Fibroblast of pulmonary artery (primary cell): ENCODE measurements at places on chromosomes 3 and 15.

- DNase-seq = no peak
These were observed 1135.1 kb downstream of the TUSC7 start for GRCh38 chr3:117844676-117845075.

DNA sequence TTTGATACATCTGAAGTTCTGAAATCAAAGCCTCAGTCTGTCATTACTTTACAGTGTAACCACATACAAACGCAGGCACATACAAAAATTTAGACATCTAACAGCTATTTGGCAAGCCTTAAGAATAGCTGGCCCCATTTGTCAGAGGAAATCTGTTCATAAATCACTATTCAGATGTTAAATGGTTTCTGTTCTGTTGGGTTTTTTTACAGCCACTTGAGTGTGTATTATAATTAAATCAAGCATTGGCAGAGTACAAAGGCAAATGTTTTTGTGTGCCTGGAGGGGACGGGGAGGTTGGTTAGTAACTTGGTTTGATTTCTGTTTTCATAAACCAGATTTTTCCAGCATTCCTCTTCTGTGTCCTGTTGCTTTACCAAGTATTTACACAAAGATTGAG is 24.1 kb downstream of the PIGB start:
- DNase-seq = no peak

- DNase-seq = no peak
These were observed 69.4 kb downstream of the SRGAP3 start for GRCh38 chr3:9179826-9180763.

DNA sequence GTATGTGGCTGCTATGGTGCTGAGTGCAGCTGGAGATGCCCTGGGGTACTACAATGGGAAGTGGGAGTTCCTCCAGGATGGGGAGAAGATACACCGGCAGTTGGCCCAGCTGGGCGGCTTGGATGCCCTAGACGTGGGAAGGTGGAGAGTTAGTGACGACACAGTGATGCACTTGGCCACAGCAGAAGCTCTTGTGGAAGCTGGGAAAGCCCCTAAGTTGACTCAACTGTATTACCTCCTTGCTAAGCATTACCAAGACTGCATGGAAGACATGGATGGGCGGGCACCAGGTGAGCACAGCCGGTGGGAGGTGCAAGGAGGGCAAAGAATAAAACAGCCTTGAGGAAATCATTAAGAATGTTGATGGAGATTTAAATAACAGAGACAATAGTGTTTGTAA is 2.9 kb downstream of the ADPRH start:
- no peak for DNase-seq

- DNase-seq = no peak
These were observed 49.7 kb downstream of the KLHL25 start for GRCh38 chr15:85745023-85745422.

GRCh38 chr3:9787714-9788113 is 4.6 kb downstream of the TADA3 start:
- no peak for DNase-seq

- peak; percentile 7 for DNase-seq
These were observed 34.4 kb downstream of the C3orf80 start for GRCh38 chr3:160259589-160259988.

GRCh38 chr3:44090036-44090435 is 151.7 kb upstream of the TOPAZ1 start:
- DNase-seq = no peak

DNA sequence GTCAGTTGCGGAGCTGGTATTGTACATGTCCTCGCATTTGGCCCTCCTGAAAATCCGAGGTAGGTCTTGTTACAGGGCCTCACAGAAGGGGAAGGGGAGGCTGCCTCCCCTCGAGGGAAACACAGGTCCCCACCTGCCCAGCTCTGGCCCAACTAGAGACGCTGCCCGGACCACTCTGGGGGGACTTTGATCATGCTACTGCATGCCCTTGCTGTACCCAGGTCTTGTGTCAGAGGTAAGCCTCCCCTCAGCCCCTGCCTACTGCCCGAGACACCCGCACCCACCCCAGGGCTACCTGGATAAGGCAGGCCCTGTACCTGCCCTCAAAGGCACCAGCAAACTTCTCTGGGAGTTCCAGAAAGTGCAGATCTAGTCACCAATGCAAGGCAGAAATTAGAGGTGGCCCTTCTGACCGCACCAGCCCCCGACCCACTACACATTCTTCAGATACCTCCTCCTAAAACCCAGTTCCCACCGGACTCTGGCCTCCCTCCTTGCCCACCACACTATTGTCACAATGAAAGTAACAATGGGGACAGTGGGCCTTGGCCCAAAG is 981 bp upstream of the SCAP start:
- DNase-seq = no peak

GRCh38 chr3:63909431-63909830 is 2.8 kb downstream of the SCAANT1 start:
- peak; percentile 50 for DNase-seq

DNA sequence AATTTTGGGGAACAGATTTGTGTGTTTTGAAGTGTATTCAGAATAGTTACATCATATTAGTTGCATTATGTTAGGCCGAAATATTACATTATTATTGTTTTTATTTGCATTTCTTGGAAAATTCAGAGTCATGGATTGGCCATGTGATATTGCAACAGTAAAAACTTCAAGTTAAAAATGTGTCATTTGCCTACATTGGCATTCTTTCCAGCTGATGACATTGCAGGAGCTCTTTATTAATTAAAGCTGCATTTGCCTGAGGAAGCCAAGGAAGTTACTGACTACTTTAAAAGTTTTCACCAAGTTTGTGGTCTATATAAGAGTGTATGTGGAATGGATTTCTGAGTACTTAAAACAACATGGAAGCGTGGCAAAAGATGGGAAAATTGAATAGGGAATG is 726.4 kb upstream of the SGO1 start:
- DNase-seq = no peak

- DNase-seq = no peak
These were observed 3.4 kb upstream of the P3H2 start for GRCh38 chr3:190124067-190124466.

DNA sequence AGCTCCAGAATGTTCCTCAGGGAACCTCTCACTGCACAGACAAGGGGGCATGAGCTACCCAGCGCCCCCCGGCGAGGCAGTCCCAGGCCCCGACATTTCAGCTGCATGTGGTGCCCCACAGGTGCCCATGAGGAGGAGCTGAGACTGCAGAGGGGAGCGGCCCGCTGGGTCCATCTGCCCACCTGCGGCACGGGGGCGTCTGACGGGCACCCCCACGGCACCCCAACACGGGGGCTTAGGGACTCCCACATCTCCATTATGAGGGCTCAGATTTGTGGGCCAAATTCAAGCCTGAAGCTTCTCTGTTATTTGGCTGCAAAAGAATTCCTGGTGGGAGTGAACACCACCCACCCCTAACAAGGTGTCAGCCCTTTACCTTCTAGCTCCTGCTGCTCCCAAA is 258.4 kb downstream of the UACA start:
- DNase-seq = no peak

- peak; percentile 61 for DNase-seq
These were observed 142.7 kb downstream of the THRB start for GRCh38 chr3:24351779-24352469.

DNA sequence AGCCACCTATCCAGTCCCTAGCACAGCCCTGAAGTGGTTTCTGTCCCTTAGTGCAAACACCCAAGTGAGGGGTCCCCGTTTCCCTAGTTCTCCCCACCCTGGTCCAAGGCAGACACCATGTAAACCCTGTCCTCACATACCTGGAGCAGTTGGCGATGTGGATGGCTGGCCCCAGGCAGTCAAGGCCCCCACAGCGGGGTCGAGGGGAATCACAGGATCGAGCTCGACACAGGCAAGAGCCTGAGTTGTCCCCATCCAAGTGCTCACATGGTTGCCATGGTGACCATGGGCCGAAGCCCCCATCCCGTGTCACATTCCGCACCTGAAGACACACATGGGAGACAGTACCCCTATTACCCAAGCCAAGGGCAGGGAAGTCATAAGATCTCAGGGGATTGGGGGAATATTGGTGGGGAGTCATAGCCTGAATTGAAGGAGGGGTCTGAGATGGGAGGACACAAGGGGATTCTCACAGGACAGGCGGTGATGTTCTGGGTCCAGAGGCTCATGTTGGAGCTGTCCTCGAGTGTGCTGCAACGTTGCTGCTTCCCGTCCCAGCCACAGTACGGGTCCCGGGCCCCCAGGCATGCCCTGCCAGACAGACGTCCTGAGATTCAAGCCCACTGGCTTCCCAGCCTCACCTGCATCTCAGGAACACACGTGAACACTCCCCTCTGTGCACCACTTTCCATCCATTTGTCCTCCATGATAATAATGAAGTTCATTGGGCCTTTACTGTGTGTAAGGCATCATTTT is 112.1 kb downstream of the SEMA5B start:
- DNase-seq = no peak

- DNase-seq = no peak
These were observed 20.1 kb downstream of the USP13 start for GRCh38 chr3:179672918-179673317.

DNA sequence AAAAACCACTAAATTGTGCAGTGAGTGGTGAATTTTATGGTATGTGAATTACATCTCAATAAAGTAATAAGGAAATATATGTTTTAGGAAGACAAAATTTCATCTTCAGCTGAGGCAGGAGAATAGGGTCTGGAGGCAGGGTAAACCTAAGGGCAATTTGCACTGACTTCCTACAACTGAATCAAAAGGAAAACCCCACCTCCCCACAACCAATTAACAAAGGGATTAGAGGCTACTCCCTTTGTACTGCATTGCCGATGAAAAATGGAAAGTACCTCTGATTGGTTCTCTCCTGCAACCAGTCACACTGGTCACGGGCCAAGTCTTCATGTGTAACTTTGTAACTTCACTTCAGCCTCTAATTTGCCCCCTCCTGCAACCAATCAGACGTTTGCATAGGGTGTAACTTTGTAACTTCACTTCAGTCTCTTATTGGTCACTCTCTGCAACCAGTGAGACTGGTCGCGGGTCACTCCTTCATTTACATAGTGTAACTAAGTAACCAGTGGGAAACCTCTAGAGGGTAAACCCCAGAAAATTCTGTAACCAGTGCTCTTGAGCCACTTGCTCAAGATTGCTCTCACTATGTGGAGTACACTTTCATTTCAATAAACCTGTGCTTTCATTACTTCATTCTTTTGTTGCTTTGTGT is 244.5 kb downstream of the CNTN4 start:
- DNase-seq = no peak

DNA sequence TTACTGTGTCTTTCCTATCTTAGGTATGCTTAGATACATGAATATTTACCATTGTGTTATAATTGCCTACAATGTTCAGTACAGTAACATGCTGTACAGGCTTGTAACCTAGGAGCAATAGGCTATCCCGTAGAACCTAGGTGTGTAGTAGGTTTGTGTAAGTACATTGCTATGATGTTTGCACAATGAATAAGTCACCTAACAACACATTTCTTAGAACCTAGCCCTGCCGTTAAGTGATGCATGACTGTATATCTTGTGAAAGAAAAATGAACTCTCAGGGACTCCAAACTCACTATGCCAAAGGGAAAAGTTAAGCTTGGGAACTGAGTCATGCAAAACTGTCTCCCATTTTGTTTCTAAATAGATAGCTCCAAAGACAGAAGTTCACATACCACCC is 91.5 kb upstream of the ACP3 start:
- no peak for DNase-seq

- peak; percentile 24 for DNase-seq
These were observed 59.4 kb downstream of the MECOM start for GRCh38 chr3:169604118-169604517.

- peak; percentile 4 for DNase-seq
These were observed 30.6 kb upstream of the UBE3A start for GRCh38 chr15:25469377-25469776.

- no peak for DNase-seq
These were observed 393.9 kb upstream of the CFAP20DC start for GRCh38 chr3:59443618-59444293.

DNA sequence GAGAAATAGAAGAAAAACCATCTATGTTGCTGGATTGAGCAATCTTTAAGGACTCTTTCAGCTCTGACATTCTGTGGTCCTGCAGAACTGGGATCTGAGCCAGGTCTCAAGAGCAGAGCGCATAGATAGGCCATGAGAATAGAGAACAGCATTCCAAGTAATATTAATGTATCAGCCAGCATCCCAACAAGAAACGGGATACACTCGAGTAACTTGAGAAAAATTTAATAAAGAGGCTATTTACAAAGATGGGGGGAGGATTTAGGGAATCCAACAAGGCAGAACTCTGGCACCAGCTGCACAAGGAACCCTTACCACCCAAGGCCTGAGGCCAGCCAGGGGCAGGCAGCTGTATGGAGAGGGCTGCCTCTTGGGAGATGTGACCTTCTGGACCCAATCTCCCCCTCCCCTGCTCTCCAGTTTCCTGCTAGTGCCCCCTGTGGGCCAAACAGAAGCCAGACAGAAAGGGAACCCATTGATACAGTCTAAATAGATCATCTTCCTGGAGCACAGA is 8.2 kb downstream of the TMOD2 start:
- DNase-seq = peak; percentile 97
